ENCODE measurements at places on chromosomes 5 and 9.

DNA sequence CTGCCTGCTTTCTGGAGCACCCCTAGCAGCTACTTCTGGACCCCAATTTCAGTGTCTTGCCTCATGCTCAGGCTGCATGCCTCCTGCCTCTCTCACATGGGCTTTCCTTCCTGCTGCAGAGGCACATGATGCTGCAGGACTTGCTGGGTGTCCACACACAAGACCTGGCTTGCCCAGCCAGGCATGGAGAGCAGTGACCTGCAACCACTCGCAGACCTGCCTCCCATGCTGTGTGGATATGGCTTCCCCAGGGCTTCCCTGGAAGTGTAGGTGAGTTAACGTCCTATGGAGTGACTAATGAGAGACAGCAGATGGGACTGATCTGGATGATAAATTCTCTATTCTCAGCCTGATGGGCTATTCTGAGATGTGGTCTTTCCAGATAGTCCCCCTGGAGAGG lies 53.2 kb upstream of the SMIM32 start:
- no peak for DNase-seq

DNA sequence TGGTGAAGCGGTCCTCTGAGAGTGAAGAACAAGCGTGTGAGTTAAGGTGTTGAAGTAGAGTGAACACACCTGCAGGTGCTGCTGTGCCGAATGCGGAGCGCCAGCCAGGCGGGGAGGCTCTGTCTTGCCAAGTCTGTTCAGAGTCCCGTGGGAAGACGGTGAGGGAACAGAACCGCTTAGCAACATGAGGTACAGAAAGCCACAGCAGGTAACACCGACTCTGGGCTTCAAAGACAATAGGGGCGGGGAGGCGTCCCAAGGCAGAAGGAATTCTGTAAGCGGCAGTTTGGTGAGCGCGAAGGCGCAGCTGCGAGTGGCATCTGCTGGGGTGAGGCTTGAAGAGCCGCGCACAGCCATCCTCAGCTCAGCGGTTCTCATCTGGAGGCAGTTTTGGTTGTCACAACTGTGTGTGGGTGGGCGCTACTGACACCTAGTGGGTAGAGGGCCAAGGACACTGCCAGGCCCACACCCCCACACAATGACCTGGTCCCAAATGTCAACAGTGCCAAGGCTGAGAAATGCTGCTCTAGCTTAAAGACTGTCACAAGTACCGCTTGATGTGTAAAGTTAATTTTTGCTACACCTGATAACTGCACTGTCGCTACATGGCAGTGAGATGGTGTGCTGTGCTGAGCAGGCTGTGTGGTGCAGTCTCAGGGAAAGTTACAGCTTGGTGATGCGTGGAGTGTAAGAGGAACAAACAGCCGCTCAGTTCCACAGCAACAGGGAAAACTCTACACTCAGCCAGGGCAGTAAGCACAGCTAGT lies 67.4 kb upstream of the TBC1D9B start:
- peak; percentile 24 for DNase-seq

DNA sequence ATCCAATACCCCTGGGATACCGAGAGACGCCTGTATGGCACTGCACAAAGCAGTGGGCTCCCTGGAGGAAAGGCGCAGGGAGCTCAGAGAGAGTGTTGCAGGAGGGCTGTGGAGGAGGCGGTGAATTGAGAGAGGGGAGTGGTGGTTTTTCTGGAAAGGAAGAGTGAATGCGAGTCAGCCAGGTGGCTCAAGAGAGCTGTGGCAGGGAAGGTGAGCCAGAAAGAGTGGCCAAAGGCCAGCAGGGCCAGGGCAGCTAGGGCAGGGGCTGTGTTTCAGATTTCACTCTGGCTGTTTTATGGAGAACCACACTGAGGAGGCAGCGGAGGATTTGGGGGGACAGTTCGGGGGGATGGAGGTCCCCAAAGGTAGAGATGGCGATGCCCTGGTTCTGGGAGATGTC lies 13.0 kb upstream of the DAB2IP start:
- DNase-seq, result no peak

- peak; percentile 62 for DNase-seq
Observed at GRCh38 chr5:164504141-164504772, 998.8 kb downstream of the MAT2B start.

- DNase-seq, result no peak
Observed at GRCh38 chr5:156871212-156871611, 21.1 kb downstream of the PPP1R2B start.

DNA sequence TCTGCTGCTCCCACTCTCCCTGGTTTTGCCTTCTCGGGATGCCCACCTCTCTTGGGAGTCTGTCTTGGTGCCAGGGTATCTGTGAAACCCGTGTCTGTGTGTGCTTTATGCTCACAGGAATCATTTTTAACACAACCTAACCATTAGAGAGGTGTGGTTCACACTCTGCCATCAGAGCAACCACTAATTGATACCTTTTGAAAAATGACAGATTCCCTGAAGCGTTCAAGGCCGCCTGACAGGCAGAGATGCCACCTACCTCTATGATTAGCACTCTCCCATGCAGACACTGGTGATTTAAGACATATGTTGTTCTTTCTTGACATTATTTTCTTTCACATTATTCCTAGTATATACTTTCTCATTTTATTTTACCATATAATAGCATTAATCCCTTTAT lies 207.3 kb upstream of the SGCD start:
- DNase-seq, result no peak

GRCh38 chr9:33903157-33903780 lies 86.3 kb downstream of the UBE2R2 start:
- no peak for DNase-seq

- no peak for DNase-seq
Observed at GRCh38 chr5:168836603-168837231, 257.5 kb upstream of the PANK3 start.

DNA sequence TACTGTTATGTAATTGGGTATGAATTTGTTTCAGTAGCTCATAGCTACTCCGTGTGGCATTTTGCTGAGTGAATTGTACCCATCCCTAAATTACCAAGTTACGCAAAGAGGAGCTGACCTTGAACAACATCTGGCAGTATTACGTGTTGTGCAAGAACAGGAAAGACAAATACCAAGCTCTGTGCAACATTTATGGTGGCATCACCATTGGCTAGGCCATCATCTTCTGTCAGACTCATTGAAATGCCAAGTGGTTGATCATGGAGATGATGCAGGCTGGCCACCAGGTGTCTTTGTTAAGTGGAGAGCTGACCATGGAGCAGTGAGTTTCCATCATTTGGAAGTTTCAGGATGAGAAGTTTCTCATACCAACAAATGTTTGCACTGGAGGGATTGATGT lies 15.0 kb downstream of the ZSWIM6 start:
- DNase-seq, result no peak

- no peak for DNase-seq
Observed at GRCh38 chr5:132003982-132004381, 7.5 kb downstream of the ACSL6 start.

DNA sequence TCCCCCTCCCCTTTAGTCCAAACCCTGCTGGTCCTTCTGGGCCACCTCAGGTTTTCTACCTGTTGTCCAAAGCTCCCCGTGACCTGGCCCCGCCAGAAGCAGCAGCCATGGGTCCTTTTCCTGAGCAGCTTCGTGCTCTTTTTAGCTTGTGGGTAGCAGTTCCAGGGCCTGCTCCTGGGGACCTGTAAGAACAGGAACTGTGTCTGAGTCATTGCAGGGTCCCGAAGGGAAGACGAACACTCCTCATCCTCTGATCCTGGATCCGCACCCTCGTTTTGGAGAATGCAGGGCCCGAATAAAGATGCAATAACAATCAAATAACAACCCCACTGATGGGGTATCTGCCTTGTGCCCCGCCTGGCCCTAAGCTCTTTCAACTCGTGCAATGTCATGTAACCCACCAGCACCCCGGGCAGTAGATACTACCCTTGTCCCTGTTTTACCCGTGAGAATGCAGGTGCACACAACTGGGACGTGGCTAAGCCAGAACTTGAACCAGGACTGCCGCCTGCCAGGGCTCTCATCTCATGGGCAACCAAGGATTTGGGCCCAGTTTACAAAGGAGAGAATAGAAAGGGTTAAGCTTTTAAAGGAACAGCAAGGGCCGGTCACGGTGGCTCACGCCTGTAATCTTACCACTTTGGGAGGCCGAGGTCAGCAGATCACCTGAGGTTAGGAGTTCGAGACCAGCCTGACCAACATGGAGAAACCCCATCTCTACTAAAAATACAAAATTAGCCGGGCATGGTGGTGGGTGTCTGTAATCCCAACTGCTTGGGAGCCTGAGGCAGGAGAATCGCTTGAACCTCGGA lies 33.2 kb downstream of the NEK6 start:
- no peak for DNase-seq

DNA sequence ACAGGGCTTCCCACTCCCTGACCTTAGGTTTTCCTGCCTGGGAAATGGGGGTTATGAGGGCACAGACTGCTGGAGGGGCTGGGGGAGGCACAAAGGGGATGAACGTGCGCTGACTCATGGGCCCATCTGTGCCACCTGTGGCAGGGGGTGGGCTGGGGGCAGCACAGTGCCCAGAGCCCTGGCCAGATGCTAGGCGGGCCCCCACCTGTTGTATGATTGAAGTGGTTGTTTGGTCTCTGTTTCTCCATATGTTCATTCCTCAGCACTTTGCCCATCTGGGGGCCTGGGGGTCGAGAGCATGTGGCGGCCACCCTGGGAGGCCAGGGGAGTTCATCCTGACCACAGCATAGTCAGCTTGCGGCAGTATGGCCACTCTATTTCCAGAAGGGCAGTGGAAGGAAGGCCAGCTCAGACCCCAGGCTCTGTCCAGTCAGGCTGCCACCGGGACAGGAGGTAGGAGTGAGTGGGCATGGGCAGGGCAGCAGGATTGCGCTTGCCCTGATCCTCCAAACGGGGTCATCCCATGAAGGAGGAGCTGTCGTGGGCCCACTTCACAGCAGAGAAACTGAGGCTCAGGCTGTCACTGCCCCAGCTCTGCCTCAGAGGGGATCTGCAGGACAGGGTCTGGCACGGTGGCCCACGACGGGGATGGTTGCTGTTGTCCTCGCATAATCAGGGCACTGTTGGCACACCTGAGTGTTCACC lies 841 bp upstream of the NINJ1 start:
- DNase-seq, result no peak

DNA sequence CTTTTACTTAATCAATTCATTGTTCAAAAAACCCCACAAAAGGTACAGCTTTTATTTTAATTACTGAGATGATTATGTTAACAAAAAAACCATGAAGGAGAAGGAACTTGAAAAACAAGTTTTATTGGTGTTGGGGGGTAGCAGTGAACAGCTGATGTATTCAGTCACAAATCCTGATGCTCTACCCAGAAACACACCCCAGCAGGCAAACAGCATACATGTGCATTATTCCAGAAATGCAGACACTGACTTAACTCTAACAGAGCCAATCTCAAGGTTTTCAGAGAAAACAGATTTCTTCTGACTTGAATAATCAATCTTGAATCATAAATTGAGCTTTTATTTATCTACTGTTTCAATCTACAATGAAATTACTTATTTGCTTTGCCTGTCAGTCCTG lies 175.2 kb downstream of the ZSWIM6 start:
- DNase-seq, result no peak

DNA sequence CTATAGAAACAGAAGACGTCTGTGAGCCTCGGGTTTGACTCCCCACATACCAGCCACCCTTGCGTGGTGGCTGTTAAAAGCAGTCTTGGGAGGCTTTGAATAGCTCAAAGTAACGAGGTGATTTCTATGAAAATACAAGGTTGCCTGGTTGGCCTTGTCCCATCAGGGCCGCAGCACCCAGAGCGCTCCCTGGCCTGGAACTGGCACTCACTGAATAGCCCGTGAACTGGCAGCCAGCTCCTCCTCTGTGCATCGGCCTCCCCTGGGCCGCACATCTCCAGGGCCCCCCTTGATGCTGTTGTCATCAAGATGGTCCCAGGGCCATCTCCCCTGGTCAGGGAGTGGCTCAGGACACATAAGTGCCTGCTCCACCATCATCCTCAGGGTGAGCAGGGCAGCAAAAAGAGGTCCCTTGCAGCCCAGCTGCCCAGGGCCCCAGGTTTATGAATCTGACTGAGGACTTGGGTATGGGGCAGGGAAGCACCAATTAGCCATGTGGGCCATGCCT lies 144.6 kb upstream of the PPP1R26 start:
- no peak for DNase-seq
